ENCODE measurements at places on chromosomes 7 and 10.

- no peak for DNase-seq
These were observed 10.2 kb upstream of the FRA10AC1 start for GRCh38 chr10:93712593-93712992.

GRCh38 chr10:4254101-4254994, 469.3 kb upstream of the KLF6 start:
- no peak for DNase-seq

GRCh38 chr7:87850836-87851593, 25.1 kb downstream of the SLC25A40 start:
- no peak for DNase-seq

DNA sequence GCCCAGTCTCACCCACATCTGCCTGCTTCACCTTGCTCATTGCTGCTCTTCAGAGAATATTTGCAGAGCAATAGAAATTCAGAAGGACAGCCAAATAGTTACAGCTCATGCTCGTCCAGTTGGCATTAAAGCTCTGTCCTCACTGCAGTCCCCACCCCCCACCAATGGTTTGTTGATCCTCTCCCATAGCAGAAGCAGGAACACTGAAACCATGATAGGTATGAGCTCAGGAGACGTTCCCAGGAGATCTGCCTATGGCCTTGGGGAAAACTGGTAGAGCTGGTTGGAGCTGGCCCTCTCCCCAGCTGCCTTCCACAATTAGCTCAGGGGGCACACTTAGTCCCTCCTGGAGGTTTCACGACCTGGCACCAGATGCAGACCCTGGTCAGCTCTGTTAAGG, 68.6 kb upstream of the KMT2C start:
- peak; percentile 15 for DNase-seq

DNA sequence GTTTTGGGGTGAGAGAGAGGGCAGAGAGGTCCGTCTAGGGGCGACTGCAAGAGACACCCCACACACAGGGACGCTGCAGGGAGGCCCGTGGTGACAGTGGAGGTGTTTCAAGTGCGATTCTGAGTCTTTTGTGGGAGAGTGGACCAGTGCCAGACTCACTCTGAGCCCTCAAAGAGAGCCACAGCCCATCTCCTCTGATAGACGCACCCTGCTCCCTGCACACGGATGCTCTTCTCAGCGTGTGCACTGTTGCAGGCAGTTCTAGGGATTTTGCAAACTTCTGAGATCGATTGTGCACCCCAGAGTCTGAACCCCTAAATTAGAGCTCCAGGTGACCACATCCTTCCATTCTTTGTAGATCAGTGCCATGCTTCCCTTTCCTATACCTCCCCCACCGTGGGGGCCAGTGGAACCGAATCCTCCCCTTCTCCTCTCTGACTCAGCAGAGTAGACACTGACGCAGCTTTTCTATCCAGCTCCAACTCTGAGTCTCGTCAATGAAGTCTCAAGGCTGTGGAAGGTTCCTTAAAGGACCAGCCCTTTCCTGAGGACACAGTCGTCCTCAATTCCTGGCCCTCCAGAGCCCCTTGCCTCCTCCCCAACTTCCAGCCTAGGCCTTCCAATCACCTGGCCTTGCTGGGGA, 83.8 kb downstream of the TMEM130 start:
- DNase-seq = no peak

DNA sequence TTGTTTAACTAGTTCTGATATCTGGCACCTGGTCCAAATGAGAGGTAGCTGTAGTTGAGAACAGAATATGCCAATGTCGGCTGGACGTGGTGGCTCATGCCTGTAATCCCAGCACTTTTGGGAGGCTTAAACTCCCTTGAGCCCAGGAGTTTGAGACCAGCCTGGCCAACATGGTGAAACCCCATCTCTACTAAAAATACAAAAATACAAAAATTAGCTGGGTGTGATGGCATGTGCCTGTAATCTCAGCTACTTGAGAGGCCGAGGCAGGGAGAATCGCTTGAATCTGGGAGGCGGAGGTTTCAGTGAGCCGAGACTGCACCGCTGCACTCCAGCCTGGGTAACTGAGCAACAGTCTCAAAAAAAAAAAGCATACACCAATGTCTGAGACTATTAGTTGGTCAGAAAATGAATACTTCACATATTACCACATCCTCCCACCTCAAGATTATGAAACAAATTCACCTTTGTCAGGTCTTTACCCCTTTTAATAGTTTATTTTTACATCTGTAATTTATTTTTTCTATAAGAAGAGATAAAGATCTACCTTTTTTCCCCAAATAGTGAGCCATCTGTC, 38.8 kb downstream of the EPC1 start:
- DNase-seq = no peak

DNA sequence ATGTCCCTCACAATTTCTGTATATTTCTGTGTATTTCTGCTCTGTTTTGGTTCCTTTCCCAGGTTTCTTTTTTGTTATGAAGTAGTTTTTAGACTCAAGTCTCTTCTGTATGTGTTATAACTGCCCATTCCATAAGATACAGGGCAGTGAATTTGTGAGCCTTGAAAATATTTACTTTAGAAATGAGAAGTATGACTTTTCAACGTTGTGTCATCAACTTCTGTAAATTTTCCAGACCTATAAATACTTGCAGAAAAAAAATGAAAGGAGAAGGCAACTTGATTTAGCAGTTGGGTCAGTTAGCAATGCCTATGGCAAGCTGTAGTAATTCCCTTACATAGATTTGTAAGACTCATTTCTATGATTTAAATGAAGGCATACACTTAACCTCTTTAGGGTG, 11.5 kb downstream of the EGFR start:
- DNase-seq = no peak

DNA sequence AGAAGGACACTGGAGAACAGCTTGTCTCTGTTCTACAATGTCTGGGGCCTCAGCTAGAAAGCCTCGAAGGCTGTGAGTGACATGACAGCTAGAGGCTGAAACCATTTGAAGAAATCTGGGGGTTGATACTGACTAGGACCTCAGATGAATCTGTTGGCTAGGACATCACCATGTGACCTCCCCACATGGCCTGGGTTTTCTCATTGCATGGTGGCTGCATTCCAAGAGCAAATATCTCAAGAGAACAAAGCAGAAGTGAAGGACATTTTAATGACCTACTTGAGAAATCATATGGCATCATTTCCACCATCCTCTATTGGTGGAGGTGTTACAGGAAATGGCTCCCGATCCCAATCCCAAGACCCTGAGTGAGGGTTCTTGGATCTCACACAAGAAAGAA, 450.6 kb upstream of the AUTS2 start:
- no peak for DNase-seq

DNA sequence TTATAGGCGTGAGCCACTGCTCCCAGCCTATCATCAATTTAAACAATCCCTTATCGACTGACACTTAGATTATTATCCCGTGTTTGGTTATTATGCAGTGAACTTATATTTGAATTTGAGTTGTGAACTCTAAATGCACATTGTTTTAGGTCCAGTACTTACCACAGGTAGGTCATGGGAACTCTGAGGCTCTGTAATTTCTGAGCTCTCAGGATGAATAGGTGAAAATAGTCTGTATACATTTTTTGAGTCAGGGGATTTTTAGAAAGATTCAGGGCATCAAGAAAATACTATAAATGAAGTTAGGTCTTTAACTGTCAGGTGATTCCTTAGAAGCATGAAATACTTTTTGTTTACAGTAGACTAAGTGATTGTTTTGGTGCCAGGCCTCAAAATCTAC, 8.8 kb downstream of the CCDC136 start:
- DNase-seq = no peak

- DNase-seq = peak; percentile 35
These were observed 116.1 kb upstream of the PARD3 start for GRCh38 chr10:34931216-34931615.

- DNase-seq = no peak
These were observed 13.4 kb upstream of the SLIT1 start for GRCh38 chr10:97199152-97199551.

DNA sequence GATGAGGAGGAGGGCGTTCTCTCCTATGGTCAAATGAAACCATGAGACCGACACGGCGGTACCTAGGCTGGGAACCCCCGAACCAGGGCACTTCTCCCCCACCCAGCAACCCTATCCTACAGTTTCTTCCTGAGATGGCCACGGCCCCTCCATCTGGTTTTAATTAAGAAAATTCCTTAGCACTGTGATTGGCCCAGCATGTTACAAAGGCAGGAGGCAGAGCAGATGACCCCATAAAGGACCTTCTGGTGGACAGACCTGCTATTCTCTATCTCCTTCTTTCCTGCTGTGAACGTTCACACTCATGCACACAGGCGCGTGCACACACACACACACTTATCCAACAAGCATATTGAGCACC, 129.4 kb downstream of the RGS10 start:
- DNase-seq = no peak

- no peak for DNase-seq
These were observed 9.7 kb downstream of the IFIT3 start for GRCh38 chr10:89337484-89337883.

DNA sequence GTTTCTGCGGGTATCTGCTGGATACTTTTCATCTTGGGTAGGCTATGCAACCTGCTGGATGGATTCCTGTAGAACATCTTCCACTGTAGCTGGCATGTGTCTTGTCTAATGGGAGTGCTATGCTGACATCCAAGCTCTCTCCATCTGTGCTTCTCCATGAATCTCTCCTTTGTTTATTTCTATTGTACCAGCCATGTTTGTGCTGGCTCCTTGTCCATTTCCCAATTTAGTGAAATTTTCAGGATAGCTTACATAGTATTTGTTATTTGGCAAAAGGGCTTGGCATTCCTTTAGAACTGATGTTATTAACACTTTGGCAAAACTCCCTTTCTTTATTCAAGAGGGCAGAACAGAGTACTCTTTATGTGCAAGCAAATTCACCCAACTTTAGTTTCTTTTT, 198.0 kb downstream of the CSTF2T start:
- DNase-seq = no peak

DNA sequence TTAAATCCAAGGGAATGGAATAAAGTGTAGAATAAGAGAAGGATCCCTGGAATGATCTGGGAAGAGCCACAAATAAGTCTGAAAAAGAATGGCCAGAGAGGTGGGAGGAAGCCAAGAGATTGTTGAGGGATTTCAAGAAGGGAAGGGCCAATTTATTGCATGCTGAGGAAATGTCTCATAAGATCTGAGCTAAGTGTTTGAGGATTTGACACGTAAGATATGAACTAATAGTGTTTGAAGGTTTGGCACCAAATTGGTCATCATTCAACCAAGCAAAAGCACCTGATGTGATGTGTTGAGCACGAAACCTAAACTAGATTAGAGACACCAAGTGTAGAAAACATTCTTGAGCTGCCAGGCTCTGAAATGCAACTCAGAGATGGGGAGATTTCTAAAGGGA, 97.9 kb downstream of the TSPAN12 start:
- DNase-seq = no peak

DNA sequence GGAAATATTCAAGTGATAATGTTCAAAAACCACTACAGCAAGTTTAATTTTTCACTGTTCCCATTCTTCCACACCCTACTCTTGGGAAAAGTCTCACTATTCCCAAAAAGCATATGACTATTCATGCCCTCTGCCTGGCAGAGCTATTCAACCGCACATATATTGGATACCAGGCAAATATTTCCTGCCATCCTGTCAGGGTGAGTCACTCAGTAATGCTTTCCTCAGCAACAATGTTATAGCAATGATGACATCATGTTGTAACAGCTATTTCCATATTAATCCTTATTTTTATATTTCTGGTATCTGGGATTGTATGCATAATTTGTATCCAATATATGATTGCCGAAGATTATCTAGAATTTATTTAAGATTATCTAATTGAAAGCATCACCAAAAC, 114.0 kb upstream of the PLXDC2 start:
- DNase-seq = no peak

Measured in T47D (cell line).